ENCODE measurements at places on chromosomes 2 and 18.

DNA sequence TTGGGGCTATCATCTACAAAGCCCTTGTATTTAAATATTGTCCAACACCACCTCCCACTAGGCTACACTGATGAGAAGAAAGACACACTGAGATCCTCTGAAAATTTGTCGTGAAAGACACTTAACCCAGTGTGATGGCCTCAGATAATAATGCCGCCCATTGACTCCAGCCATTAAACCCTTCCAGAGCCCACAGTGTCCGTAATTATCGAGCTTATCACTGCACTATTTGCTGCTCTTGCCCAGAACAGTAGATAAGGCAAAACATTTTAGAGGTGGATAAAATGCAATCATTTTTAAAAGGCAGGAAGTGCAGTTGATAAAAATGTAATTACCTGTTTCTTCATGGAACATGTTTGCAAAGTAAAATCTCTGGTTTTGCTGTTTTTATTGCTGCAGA is 121.3 kb upstream of the DDX18 start:
- no peak for DNase-seq

- no peak for DNase-seq
Measured at GRCh38 chr2:179555691-179556283, 291.2 kb upstream of the SESTD1 start.

GRCh38 chr18:49842656-49843055 is 29.3 kb upstream of the ACAA2 start:
- no peak for DNase-seq

DNA sequence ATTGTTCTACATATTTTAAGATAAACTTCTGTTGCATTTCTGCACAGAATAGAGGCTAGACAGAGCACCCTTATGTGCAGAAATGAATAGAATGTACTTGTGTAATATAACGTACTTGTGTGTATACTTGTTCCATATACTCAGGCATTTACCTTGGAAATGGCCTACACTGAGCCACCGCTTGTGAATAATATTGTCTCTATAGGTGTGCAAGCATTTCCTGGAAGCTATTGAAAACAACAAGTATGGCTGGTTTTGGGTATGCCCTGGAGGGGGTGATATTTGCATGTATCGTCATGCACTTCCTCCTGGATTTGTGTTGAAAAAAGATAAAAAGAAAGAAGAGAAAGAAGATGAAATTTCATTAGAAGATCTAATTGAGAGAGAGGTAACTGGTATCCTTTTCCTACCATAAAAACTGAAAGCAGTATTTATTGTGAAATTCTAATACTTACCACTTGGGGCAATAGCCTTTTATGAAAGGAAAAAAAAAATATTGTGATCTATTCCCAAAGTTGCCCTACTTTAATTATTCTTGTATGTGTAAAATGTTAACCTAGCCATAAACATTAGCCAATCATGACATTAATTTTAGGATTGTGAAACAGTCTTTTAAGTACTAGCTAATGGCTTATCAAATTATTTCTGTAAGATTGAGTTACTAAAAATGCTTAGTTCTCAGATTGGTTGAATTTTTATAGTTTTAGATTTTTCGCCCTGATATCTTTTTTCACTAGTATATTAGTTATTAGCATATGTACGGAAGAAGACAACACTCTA is 18.0 kb downstream of the ZC3H15 start:
- DNase-seq = no peak

DNA sequence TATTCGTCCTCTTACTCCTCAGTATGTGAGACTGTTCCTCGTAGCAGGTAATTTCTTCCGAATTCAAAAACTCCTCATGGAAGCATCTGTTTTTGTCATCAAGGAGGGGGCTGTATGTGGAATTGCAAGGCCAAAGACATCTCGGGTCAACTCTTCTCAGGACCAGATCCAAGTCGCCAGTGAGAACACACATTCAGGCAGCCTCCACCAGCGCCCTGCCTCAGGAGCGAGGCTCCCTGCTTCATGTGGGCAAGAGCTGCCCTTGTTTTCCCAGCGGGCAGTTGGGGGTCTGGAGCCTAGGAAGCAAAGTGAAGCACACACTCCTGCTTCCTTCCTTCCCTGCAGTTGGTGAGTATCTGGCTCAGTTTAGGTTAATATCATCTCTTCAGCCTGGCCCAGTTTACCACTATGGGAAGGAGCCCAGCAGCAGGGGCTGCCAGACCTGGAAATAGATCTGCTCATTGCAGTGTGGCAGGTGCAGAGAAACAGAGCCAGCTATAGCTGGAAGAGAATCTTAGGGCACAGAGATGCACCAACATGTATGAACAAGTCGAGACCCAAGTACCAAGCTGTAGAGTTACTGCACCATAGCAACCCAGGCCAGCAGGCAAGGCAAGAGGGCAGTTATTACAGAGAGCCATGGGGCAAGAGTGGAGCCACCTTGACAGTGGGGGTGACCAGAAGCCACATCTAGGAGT is 25.3 kb downstream of the TMEM127 start:
- no peak for DNase-seq

GRCh38 chr18:49858309-49859020 is 45.1 kb upstream of the ACAA2 start:
- no peak for DNase-seq

Data from NCI-H226 (cell line).